ENCODE measurements at places on chromosomes 12 and 14.
A peak's percentile ranks its signal among the peaks of the same experiment; 100 is the strongest.

- no peak for DNase-seq
Observed at GRCh38 chr14:95254288-95254687, 65.4 kb downstream of the CLMN start.

- no peak for DNase-seq
Observed at GRCh38 chr12:56450241-56450640, 1.0 kb upstream of the TIMELESS start.

DNA sequence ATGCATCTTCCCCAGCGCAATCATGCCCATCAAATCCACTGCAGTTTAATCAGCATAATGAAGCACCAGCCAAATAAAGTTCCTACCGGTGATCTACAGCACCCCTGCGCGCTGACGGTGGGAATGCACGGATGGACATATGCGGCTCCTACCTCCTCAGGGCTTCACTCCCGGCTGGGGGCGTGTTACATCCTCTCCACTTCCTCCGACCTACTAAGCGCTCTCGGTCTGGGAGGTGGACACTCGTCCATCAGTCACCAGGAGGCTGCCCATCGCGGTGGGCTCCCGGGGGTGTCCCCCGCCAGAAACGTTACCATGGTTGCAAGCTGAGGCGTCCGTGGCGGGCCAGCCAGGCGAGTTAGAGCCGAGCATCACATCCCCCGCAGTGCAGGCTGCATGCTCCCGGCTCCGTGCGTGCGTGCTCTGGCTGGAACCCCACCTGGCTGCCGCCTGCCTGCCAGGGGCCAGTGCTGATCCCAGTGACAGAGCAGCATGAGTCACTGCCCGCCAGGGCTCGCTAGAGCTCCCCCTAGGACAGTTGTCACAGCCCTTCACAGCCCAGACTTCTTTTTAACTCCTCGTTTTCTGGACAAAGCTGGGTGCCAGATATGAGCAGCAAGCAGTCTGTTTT is 73.0 kb downstream of the CIT start:
- no peak for DNase-seq

GRCh38 chr14:104117341-104118005 is 20.9 kb upstream of the KIF26A start:
- DNase-seq = no peak

- no peak for DNase-seq
Observed at GRCh38 chr12:56018356-56018755, 2.5 kb upstream of the IKZF4 start.

DNA sequence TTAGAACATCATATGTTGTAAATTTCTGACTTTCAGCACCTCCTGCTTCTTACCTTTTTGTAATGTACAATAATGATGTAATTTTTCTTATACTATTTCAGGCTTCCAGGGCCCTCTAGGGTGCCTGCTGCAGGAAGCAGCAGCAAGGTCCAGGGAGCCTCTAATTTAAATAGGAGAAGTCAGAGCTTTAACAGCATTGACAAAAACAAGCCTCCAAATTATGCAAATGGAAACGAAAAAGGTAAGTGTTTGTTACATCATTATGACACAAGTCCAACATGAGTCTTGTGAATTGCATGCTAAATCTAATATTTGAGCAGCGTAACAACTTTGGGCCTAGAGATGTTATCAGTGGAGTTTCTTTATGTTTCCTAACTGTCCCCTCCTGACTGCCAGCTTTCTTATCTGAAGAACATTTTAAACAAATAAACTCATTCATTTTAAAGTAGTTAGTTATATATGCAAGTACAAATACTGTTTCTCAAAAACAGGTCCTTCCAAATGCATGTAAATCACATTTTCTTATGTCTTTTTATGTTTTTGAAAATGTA is 167.6 kb downstream of the NAV3 start:
- peak; percentile 64 for DNase-seq

GRCh38 chr12:49261721-49262120 is 3.2 kb upstream of the TUBA1C start:
- no peak for DNase-seq

DNA sequence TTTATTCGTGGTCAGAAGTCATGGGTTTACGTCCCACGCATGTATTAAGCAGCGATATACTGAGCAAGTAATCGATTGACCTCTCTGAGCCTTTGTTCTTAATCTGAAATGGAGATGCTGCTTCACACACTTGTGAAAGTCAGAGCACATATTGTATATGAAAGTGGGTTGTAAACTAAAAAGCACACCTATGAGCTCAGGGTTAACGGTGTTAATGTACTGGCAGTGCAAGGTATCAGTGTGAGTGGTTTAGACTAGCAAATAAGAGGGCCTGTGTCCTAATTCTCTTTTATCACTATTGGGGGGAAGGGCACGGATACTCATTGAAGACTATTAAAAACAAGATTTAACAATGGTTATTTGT is 676 bp downstream of the MRPL42 start:
- peak; percentile 18 for DNase-seq

DNA sequence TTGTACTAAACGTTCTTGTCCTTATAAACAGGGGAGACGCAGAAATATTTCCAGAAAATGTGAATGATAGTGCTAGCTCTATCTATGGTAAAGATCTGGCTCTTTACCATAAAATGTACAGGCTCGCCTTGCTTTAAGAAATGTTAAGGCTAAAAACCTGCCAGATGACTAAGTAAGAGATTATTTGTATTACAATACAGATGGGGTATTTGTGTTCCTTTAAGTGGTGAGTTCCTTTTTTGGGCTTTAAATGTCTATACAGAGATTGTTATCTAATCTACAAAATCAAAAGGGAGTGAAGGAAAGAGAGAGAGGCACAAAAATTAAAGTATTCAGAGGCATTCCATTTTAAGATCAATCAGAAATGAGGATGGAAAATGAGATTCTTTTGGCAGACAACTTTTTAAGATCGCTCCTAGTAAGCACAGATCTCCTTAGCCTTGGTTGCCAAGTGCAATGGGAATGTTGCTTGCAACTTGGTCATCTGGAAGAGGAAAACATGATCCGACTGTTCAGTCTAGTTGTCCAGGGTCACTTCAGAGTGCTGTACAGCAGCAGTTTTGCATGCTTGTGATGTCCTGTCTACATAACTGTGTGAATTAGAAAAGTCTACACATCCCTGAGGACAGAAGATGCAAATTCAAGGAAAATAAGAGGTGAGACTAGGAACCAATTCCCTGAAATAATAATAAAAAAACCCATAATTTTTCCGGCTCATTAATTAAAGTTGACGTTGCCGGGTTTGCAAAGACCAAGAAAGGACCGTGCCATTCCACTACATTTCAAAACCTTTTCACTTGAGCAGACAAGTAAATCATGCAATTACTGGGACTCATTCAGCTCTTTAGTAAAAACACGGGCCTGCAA is 380.8 kb downstream of the EGLN3 start:
- DNase-seq = no peak

DNA sequence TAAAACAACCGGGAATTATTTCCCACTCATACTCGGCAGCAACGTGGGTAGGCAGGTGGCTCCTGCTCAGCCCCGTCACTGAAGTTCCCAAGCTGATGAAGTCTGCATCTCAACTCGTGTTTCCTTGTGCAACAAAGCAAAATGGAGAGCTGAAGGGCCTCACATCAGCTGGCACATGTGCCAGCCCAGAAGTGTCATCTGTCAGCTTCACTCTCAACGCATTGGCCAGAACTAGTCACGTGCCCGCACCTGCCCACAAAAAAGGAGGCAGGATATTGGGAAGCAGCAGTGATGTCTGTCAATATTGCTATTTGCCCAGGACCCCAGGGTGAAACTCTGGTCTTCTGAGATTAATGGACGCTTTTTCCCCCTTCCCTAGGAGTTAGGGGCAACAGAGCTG is 344.0 kb downstream of the BCL11B start:
- no peak for DNase-seq
